ENCODE measurements at places on chromosomes 1 and 21.

GRCh38 chr1:201069636-201070035 is 42.6 kb downstream of the CACNA1S start:
- peak; percentile 33 for DNase-seq

GRCh38 chr1:38569932-38570656 is 289.5 kb downstream of the RRAGC start:
- DNase-seq = no peak

DNA sequence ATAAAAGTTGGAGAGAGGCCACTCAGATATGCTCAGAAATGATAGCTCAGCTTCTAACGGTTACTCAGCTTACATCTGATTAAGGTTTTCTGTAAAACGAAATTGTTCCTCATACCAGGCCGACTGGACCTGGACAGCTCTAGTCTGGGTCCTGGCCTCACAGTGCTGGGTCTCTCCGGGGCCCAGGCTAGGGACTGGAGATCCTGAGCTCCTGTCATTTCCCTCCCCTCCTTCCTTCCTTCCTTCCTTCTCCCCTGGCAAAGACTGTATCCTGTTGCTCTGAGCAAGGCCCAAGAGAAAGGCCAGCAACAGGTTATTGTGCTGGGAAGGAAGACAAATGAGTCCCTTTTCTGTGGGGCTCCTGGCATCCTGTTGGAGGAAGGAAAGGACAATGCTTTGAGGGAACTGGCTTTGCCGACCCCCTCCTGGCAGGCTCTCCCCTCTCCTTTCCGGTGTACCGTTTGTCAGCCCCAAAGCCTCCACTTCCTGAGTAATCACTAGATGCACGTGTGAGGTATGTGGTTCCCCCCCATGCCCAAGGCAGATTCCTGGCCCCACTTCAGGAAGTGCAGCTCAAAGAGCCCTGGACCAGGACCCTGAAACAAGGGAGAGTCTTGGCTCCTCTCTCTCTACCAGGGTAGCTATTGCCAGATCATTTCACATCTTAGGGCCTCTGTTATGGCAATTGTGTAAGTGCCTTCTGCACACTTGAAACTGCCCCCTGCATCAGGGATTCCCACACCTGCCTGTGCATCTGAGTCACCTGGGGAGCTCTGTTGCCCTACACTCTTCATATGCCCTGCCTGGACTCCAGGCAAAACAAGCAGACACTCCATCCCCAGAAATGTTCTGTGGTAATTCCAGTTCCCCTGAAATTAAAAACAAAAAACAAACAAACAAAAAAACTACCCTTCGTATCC is 212.7 kb upstream of the FGGY start:
- DNase-seq = no peak

DNA sequence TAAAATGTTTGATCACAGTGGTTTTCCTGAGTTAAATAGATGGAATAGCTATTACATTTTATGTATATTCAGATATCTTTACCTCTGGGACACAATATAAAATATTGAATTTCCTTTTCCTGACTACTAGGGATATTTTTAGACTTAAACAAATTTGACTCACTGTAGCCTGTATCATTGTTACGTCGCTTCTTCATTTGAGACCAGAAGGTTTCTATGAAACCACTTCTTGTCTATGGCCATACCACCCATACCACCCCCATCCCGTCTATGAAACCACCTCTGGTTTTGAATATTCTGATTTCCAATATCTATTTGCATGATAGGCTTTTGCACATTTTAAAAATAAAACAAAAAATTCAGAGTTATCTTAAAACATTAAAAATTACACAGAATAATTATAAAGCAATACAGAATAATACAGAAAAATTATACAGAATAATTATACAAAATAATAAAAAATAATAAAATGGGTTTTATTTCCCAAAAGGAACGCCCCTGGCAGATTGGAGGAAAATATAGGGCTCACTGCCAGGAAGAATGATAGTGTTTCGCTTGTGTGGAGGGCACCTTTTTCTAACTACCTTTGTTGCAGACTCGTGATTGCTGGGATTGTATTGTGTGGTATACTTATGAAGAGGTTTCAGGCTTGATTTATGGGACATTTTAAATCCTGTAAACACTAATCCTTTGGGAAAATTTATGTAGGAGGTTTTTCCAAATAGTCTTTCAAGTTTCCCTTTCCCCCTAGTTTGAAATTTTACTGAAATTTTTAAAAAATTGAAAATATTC is 4.7 kb downstream of the SPEN start:
- DNase-seq = no peak

- no peak for DNase-seq
Measured at GRCh38 chr1:9312168-9312720, 19.6 kb downstream of the SPSB1 start.

GRCh38 chr1:109704173-109704572 is 7.9 kb upstream of the GSTM5 start:
- DNase-seq = no peak

DNA sequence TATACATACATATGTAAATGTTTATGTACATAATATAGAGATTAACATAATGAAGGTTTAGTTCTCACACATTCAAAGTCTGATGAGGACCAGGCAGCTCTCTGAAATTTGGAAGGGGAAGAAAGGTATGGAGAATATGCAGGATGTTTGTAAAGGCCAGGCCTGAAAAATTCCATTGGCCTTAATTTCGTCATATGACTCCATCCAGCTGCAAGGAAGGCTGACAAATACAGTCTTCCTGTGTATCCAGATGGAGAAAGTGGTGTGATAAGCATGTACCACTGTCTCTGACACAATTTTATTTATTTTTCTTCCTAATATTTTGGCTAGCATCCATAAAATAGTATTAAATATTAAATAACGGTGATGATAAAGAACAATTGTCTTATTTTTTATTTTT is 6.3 kb upstream of the SGIP1 start:
- DNase-seq = no peak

- DNase-seq = peak; percentile 46
Measured at GRCh38 chr21:25297117-25297516, 310.2 kb downstream of the MRPL39 start.

GRCh38 chr1:92585831-92586230 is 99.1 kb upstream of the GFI1 start:
- DNase-seq = no peak

DNA sequence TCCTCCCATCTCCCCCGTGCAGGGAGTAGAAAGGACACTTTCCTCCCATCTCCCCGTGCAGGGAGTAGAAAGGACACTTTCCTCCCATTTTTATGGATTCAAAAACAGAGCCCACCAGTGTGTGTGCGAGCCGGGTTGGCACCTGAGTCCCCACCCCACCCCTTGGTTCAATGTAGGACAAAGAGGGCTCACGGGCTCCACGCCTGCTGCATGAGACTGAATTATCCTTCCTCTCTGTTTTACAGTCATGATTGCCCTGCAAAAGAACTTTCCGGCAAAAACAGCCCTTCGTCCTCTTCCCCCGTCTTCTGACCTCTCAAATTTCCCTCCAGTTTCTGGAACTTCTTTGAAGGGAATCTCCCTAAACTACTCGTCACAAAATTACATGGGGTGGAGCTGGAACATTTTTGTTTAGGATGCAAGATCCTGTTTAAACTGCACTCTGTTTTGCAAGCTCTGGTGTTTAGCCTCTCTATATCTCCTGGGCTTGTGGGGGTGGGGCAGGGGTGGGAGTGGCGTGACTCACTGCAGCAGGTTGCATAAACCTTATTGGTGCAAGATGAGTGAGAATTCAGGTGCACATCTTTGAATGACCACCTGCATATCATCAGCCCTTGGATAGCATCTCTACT is 99.8 kb downstream of the PSMG1 start:
- DNase-seq = no peak

DNA sequence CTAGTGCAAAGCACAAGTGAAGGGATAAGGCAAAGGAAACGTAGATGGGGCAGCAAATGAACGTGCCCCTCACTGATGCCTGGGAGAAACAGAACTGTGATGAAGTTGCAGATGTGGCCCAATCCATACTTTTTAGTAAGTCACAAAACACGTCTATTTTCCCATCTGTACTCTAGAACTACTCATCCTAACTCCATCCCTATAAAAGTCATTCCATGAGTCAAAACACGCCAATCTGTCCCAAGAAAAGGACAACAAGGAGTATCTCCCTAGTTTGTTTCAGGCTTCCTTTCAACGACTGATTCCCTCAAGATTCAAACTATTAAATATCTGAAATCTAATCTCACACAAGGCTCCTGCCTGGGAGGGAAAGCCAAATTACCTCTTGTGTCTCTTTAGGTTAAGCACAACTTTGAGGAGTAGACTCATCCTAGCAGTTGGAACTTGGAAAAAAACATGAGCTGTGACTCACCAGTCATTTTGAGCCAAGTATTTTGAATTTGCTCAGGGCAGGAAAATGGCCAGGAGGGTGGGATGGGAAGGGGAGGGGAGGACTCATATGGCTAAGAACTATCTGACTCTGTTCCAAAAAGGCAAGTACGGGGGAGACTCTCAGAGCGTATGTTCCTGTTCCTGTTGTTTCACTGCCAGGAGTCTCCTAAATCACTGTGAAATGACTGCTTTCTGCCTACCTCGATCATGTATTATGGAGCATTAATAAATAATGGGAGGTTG is 214.5 kb upstream of the CAMK1G start:
- no peak for DNase-seq

- DNase-seq = no peak
Measured at GRCh38 chr21:38241029-38241740, 15.6 kb upstream of the KCNJ15 start.

DNA sequence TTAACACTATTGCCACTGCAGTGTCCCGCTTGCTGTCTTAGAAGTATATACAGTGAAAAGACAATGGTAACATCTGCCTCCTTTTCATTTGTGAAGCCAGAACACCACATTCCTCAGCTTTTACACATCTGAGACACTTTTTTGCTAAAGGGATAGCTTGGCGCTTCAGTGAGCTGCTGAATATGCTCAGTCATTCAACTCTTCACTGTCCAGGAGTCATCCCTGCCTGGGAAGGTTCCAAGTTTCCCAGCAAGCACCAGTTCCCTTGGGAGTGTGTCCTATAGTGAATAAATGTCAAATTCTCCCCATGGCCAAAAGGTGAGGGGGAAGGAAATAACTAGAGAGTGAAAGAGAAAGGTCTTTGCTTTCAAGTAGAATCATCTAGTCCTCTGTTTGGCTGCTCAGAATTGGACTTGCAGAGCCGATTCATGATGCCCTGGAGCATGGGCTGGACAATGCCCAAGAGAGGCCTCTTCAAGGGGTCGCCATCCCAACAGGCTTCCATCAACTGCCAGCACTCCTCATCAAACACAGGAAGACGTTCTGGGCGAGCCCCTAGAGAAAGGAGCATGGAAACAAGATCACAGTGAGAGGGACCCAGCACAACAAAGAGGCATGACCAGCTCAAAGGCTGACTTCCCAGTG is 25.5 kb upstream of the RBBP5 start:
- no peak for DNase-seq

DNA sequence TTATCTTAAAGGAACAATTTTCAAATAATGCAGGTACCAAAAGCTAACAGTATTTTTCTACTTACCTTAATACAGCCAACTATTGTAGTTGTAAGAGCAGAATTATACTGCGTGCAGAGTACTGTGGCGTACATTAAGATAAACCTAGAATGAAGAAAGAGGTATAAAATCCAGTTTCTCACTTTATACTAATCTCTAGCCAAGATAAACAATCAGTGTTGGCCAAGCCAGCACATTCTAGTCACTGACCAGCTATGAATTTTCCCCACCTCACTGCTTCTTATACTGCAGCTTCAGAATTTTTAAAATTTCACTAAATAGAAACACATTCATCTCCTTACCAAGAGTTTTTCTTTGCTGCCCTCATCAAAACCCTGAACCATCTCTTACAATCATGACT is 33.6 kb downstream of the SLC35D1 start:
- no peak for DNase-seq

DNA sequence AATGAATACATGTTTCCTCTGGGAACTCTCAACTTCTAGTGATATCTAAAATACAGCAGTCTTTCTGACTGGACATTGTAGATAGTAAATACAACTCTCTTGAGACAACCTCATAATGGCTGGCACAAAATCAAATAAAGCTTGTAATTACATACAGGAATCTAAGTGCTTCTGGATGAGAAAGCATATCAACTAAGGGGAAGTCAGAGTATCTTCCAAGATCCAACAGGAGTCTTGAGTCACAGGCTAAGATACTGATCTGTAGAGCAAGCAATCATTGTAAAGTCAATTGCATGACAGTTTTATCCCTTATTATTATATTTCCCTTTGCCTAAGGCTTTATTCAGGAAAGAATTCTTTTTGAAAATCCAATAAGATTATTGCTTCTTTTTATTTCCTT is 249.9 kb downstream of the LRRIQ3 start:
- no peak for DNase-seq

- DNase-seq = peak; percentile 38
Measured at GRCh38 chr21:39048064-39048463, 135.2 kb downstream of the PSMG1 start.

- DNase-seq = no peak
Measured at GRCh38 chr1:240178366-240178765, 86.7 kb downstream of the FMN2 start.

- no peak for DNase-seq
Measured at GRCh38 chr1:199660071-199660470, 367.4 kb upstream of the NR5A2 start.

- DNase-seq = no peak
Measured at GRCh38 chr1:62800281-62800680, 16.3 kb downstream of the ATG4C start.

- no peak for DNase-seq
Measured at GRCh38 chr1:69201716-69202115, 366.0 kb upstream of the LRRC7 start.

DNA sequence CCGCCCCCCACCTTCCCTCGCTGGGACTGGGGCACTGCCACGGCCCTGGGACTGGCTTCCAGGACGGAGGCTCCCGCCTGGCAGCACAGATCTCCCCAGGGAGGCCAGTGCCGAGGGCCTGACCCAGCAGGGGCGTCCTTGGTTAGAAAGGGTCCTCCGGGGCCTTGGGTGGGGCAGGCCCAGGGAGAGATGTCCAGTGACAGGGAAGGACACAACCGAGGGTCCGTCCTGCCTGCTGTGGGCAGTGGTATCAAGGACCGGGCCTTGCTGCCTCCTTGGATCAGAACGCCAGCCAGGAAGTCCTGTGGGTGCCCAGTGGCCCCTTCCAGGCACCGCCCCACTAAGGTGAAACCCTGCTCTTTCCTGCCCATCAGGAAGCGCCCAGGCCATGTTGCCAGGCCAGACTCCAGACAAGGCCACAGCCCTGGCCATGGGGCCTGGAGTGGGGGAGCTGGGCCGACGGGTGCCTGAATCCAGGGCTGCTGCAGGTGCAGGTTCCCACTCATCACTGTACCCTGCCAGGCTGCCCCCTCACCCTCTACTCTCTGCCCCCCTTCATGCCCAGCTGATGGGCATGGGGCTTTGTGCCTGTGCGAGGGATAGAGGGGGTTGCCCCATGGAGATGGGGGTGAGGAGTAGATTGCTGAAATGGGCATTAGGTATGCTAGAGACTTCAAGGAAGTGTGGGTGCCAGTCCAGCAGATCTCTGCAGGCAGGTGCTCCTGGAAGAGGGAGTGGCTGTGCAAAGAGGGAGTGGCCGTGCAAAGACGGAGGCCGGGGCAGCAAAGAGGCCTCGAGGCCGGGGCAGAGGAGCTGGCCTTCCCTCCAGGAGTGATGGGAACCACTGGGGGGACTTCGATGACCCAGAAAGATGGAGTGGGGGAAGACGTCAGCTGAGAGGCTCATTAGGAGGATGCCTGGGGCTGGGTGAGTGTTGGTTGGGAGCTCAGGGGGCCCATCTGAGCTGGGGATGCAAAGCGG is 2.2 kb upstream of the PRKCZ start:
- DNase-seq = no peak

- DNase-seq = no peak
Measured at GRCh38 chr1:82752046-82752445, 951.3 kb downstream of the ADGRL2 start.
